ENCODE measurements at places on chromosomes 16 and 17.

DNA sequence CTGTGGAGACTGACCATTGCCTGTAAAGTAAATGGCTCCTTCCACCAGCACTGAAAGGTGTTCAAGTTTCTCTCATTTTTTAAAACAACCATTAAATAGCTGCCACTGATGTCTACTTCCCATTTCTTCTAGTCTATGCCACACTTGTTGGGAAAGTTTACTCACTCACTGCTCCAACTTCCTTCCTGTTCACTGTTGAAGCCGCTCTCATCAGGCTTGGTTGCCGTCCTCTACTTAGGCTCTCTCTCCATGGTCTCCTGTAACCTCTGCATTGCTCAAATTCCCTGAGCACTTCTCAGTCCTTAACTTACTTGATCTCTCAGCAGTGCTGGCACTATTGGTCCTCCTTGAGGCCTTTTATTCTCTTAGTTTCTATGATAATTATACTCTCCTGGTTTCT is 32.4 kb downstream of the SNX11 start:
- no peak for DNase-seq

- no peak for DNase-seq
Measured at GRCh38 chr16:19396555-19397011, 21.1 kb upstream of the TMC5 start.

- DNase-seq = no peak
Measured at GRCh38 chr17:28810437-28810836, 32.2 kb downstream of the FAM222B start.

GRCh38 chr16:28180655-28181460 is 30.9 kb downstream of the XPO6 start:
- no peak for DNase-seq

Measured in liver (tissue), 10 donors.